ENCODE measurements at places on chromosomes 5 and 9.

GRCh38 chr5:37029436-37029835 lies 152.9 kb downstream of the NIPBL start:
- no peak for DNase-seq

GRCh38 chr9:14159440-14160216 lies 154.3 kb downstream of the NFIB start:
- no peak for DNase-seq

GRCh38 chr9:125497478-125497877 lies 209.5 kb downstream of the MAPKAP1 start:
- no peak for DNase-seq

GRCh38 chr5:133985540-133986180 lies 17.2 kb upstream of the C5orf15 start:
- DNase-seq: no peak

All from stimulated activated CD4-positive, alpha-beta T cell treated with anti-CD3 and anti-CD28 coated beads, Interleukin-1b, Interleukin-23, amount 100 ng/mL, for 1 hour (primary cell).